NCI-H1694 (cell line): ENCODE measurements at places on chromosomes 2 and 18.

DNA sequence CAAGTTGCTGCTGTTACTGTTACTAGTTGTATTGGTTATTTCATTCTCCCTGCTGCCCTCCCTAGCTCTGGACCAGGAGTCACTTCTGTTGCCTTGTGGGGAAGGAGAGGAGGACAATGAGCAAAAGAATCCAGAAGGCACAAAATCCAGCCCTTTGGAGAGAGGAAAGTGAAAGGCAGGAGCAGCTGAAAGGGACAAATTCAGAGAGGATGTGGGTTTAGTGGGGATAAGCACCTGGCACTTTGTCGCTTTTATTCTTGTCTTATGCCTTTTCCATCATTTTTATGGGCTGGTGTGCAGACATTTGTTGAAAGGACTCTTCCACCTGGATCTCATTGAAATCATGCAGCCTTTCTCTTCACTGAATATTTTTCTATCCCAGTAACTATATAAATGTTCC, 24.3 kb upstream of the LTBP1 start:
- DNase-seq = no peak

- DNase-seq = no peak
These were observed 28.9 kb downstream of the GCA start for GRCh38 chr2:162372818-162373217.

DNA sequence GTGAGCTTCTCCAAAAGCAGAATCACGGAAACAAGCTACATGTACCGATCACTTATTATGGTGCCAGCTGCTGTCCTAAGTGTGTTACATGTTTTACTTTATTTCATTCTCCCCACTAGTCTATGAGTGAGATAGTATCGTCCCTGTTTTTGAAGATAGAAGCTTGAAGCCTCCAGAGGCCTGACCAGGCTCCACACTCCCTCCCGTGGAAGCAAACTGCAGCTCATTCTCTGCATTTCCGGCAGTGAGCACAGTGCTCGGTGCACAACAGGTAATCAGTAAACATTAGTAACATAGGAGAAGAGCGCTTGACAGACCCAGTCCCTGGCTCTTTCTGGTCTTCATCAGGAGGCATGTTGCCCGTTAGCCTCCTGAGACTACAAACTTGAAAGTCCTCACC, 72.9 kb downstream of the ZBTB7C start:
- no peak for DNase-seq

DNA sequence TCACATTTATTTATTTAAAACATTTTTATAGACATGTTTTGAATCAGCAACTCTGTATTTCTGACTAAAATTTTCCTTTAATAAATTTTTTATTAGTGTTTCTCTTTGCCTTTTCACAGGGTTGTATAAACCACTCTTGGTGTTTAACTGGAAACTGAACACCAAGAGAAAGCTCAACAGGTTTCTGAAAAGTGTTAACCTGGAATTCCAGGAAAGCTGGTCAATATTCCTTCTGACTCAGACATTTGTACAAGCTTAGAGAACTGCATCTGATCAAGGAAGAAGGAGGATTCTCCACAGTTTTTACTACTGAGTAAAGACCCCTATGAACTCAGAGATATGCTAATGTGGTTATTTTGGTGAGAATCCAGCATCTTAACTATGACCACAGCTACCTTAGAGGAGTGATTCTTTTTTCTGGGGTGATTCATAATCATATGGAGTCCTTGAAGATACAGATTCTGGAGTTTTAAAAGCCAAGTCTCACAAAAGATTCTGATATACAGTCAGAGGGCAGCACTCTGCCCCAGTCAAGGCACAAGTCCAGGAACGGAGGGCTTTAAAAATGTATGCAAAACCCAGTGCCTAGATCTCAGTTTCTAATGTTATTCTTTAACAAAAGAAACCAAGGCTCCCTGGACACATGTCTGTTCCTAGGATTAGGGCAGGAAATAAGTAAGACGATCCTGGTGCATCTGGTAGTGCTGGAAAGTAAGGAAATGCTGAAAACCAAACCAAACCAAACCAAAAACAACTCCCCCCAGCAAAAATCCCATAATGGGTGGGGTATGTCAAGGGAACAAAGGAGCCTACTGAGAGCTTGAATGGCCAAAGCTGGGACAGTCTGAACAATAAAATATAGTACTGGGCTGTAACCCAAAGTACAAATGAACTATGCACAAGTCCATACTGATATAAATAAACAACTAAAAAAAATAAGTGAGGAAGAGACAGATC, 85.1 kb upstream of the FZD5 start:
- no peak for DNase-seq

DNA sequence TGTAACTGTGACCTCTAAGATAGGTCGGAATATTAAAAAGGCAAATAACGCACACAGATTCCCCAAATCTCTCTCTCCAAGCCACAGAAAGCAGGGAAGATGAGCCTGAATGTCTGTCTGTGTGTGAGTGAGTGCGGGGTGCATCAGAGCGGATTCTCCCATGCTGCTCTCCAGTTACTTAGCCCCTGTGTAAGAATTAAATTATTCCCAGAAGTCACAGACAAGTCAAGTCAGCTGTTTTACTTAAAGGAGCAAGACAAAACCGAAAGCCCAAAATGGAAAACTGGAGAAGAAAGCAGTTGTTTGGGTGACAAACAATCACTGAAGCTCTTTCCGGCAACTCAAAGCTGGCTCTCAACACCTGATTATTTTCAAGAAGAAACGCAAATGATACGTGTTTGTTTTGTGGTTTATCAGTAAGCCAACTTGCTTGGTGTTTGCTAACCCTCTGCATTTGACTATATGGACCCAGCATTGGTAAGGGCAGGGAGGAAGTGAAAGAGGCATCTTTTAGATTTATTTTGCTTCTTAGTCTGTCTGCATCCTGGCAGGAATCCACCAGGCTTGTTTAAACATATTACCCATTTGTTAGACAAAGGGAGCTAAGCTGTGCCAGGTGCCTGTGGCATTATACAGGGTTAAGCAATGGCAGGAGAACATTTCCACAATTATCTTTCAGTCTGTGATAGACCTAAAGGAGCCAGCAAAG, 121.5 kb upstream of the CREB1 start:
- DNase-seq = peak; percentile 76

DNA sequence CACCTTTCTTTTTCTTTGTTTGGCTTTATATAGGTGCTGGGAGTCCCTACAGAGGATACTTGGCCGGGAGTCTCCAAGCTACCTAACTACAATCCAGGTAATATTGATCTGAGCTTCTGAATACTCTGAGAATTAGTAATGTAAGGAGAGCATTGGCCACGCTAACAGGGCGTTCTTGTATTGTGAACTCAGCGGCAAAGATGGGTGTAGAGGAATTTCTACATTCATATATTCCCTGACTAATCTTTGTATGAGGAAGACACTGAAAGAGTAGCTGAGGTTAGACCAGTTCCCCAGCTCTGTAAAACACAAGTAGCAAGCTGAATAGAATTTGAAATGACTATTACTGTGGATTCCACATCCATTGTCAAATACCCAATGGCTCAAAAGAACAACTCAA, 48.5 kb downstream of the CDK15 start:
- DNase-seq = no peak

DNA sequence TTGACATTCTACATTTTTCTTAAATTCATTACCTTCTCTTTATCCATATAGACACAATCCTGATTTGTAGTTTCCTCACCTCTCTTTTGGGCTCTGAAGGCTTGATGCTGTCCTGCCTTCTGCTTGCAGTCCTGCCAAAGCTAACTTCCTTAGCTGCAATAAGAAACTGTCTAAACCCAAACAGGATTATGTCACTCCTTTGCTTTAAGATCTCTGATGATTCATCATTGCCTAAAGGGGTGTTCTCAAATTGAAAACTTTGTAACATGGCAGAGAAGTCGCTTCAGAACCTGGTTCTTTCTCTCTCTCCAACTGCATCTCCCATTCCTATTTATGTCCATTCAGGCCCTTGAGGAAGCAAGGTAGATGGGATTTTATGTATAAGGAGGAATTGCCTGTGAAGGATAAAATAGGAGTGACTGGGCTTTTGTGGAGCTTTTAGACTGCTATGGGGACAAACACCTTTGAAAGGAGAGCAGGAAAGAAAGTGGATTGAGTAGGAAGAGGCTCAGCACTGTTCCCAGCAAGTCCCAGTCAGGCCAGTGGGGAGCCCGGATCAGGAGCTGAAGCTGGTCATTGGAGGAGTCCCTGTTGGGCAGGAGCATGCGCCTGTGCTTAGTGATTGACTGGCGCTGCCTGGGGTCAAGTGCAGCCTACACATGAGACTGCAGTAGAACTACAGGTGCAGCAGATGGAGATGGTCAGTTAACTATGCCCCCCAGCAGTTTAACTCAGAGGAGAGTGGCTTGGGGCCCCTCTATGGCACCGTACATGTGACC, 390.6 kb downstream of the CTNNA2 start:
- DNase-seq = no peak

- DNase-seq = no peak
These were observed 59.1 kb downstream of the NETO1 start for GRCh38 chr18:72808680-72809079.

- no peak for DNase-seq
These were observed 593.7 kb upstream of the CHAC2 start for GRCh38 chr2:53173698-53174455.

DNA sequence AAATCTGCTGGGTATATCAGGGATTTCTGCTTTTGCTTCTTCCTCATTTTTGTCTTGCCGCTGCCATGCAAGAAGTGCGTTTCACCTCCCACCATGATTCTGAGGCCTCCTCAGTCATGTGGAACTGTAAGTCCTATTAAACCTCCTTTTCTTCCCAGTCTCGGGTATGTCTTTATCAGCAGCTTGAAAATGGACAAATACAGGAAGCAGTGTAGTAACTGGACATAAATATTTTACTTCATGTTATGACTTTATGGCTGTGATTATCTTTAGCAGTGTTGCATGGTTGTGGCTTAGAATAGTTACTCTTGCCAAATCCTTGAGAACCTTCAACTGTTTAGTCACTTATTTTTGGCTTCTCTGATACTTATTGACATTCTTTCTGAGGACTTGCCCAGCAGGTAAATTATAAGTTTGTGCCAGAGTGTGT, 66.2 kb upstream of the DLX2 start:
- DNase-seq = no peak

DNA sequence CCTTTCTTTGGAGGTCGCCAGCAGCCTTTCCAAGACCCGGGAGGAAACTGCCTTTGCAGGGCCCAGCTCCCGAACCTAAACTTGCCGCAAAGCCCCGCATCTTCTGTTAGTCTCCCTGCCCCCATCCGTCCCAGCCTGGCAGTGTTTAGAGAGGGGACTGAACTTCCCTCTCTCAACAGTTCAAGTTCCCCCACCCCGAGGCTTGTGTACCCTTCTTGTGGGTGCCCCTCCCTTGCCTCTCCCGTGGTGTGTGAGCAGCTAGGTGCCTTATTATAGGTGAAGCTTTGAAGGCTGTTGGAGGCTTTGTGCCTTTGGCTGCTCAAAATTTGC, 1.4 kb downstream of the LBH start:
- DNase-seq = no peak

GRCh38 chr2:182713601-182714000, 2.5 kb upstream of the DNAJC10 start:
- DNase-seq = no peak

DNA sequence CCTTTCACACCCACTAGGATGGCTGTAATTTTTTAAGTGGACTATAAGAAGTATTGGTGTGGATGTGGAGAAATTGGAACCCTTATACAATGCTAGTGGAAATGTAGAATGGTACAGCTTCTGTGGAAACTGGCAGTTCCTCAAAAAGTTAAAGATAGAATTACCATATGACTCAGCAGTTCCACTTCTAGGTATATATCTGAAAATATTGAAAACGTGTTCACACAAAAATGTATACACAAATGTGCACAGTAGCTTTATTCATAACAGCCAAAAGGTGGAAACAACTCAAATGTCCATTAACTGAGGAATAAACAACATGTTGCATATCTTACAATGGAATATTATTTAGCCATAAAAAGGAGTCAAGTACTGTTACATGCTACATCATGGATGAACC, 17.7 kb downstream of the TANK start:
- no peak for DNase-seq

GRCh38 chr18:78564030-78564429, 415.6 kb upstream of the SALL3 start:
- DNase-seq = no peak

DNA sequence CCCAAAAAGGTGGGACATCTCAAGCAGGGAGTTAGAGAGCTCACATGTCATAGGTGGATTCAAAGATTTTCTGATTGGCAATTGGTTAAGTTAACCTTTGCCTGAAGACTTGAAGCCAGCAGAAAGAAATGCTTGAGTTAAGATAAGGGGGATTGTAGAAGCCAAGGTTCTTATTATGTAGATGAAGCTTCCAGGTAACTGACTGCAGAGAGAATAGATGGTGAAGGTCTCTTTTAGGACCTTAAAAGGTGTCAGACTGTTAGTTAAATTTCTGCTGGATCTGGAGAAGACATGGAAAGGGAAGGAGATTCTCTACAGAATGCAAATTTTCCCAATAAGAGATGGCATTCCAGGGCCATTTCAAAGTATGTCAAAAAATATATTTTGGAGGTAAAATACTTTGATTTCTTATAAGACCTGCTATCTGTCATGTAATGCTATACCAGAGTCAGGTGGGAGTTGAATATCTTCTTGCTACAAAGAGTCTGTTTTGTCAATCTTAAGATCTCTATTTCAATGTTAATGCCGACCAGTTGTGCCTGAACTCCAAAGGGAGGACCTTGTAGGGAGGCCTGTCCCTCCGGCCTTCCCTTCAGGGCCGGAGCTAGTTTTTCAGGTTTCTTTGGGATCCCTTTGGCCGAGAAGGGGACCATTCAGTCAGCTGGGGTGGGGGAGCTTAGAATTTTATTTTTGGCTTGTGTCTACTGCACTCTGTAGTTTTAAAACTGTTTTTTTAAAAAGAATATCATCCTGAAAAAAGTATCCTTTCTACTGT, 280.6 kb downstream of the PTGR3 start:
- DNase-seq = no peak

- no peak for DNase-seq
These were observed 148.5 kb downstream of the INHBB start for GRCh38 chr2:120494446-120494845.

GRCh38 chr2:19635951-19636510, 265.8 kb downstream of the TTC32 start:
- DNase-seq = no peak

- no peak for DNase-seq
These were observed 120.5 kb downstream of the ZFP36L2 start for GRCh38 chr2:43105586-43106558.

GRCh38 chr2:106561803-106562202, 74.6 kb downstream of the CD8B2 start:
- peak; percentile 51 for DNase-seq

- no peak for DNase-seq
These were observed 52.3 kb upstream of the ITGB6 start for GRCh38 chr2:160252278-160252887.

- no peak for DNase-seq
These were observed 57.2 kb downstream of the SPTBN1 start for GRCh38 chr2:54513363-54513715.

DNA sequence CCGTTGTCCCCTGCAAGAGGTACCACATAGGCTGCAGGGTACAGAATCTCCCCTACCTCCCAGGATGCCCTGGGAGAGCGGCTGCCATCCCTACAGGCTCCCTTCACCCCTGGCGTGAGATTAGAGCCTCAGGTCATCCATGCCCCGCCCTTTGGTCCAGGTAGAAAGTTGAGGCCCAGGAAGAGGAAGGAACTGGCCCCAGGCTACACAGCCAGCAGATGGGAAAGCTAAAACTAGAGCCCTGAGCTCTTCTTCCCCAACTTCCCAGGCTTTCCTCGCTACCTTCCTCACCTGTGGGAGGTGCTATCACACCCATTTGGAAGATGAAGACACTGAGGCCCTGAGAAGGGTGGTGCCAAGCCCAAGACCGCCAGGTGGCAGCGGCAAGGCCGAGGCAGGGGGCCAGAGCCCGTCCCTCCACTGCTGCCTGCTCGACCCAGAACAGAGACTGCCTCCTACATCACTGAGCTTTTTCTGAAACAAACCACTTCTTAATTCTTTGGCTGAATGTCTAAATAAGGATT, 25.8 kb downstream of the CIB4 start:
- no peak for DNase-seq

- DNase-seq = no peak
These were observed 59.3 kb downstream of the CD8B2 start for GRCh38 chr2:106546391-106546990.
